ENCODE measurements at places on chromosomes 2 and 18.

DNA sequence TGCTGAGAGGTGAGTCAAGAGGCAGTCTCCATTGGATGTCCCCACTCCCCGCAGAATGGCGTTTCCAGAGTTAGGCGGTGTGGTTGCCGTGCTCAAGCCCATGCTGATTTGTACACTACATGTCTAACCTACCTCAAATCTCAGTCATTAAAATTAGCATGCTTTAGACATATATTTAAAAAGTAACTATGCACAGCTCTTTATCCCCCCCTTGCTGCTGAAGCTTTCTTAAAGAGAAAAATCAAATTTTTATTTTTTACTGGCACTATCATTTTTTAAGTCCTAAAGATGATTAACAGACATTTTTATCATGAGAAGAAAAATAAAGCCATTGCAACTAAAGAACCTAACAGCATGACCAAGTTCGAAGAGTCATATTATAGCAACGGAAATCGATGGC lies 42.9 kb downstream of the BOLA3 start:
- no peak for DNase-seq

GRCh38 chr18:50715919-50716318 lies 103.9 kb downstream of the MRO start:
- no peak for DNase-seq

GRCh38 chr2:29767606-29768335 lies 153.6 kb downstream of the ALK start:
- DNase-seq: no peak

GRCh38 chr2:223591596-223591995 lies 10.6 kb downstream of the SCG2 start:
- no peak for DNase-seq

DNA sequence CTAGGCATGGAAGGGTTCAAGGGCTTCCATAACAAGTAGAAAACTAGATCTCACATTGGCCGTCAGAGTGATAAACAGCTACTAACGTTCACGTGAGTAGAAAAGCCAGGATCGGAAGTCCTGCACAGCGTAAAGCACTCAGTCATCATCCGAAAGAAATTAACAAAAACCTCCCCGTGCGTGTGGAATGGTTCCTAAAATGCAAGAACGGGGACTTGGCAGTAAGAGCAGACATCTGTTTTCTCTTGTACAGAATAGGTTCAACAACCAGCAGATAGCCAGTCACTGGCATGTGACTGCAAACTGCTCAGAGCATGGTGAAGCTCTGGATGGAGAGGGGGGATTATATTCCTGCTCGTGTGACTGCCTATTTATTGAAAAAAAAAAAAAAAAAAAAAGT lies 106.9 kb upstream of the ITGB6 start:
- no peak for DNase-seq

DNA sequence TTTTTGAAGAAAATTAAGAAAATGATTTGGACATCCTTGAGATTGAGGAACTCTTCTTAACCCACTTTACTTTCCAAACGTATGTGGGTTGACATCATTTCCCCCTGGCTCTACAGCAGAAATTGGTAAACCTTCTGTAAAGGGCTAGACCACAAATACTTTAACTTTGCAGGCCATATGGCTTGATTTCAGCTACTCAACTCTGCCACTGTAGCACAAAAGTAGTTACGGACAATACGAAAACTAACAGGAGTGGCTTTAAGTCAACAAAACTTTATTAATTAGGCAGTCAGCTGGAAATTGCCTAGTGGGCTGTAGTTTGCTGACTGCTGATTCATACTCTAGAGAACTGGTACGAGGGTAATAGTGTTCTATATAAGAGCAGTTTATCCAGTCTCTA lies 83.2 kb upstream of the DTNB start:
- DNase-seq: no peak

DNA sequence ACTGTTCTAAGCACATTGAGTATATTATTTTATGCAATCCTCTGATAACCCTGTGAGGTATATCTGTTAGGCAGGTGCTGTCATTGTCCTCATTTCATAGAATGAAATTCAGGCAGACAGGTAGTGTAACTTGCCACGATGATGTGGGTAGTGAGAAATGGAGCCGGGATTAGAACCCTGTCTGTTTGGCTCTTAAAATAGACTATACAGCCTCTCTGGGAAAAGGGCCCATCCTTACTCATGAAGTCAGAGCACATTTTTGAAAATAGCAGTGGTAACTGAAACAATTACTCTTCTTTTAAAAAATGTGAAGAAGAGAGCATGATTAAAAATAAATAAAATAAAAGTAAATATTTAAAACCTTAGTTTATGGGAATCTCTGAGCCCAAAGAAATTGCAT lies 23.0 kb downstream of the FAM171B start:
- no peak for DNase-seq

DNA sequence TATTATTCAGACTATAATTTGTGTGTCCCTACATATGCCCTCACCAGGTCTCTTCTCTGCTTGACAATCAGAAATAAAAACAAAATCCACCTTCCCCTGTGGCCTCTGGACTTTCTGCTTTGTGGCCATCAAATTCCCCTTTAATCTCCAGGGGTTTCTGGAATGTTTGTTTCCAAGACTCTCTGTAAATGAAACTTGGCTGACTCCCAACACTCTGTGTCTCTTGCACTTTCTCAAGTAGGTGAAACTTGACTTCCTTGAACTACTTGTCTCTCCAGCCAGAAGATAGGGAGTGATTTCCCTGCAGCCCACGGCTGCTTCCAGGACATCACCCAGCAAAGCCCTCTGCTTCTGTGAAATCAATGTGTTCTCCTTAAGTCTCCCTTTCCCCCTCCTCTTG lies 54.1 kb upstream of the AQP4 start:
- no peak for DNase-seq

DNA sequence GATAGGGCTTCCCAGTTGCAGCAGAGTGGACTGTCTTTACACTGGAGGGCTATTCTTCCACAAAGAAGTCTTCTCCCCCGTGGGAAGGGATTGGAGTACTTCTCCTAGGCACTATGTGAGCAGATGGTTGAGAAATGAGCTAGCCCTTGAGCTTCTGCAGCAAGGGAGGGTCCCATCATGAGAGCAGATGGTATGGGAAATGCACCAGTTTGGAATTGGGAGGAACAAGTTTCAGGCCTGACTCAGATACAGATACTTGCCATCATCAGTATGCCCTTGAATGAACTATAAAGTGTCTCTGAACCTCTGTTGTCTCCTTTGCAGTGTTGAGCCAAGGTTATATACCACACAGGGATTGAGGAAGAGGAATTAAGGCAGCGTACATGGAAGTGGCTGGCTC lies 757.4 kb downstream of the RNF144A start:
- no peak for DNase-seq

DNA sequence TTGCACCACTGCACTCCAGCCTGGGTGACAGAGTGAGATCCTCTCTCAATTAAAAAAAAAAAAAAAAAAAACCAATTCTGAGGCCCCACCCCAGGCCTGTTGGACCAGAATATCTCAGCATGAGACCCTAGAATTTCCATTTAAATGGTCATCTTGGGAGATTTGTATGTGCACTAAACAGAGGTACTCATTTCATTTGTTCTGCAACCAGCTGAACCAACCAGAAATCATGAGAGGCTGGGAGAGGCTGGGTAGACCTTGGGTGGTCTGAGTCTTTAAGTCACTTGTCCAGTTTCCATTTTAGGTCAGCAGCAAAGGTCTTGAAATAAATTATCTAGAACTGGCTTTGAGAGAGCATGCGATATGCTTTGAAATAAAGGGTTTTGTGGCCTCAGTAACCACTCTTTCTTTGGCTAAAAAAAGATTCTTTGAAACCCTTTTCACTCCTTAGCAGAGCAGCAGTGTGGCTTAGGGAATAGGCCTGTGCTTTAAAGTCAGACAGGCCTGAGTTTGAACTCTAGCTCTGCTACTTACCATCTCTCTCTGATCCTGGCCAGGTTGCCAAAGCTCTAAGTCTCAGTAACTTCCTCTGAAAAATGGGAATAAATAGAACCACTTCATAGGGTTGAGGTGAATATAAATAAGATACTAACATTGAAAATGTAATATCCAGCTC lies 52.6 kb downstream of the QPCT start:
- no peak for DNase-seq

GRCh38 chr18:55275039-55275901 lies 312.7 kb downstream of the TCF4 start:
- DNase-seq: no peak

- no peak for DNase-seq
Observed at GRCh38 chr2:217691516-217691915, 311.3 kb downstream of the TNS1 start.

GRCh38 chr2:29317077-29317517 lies 201.9 kb downstream of the CLIP4 start:
- DNase-seq: no peak

DNA sequence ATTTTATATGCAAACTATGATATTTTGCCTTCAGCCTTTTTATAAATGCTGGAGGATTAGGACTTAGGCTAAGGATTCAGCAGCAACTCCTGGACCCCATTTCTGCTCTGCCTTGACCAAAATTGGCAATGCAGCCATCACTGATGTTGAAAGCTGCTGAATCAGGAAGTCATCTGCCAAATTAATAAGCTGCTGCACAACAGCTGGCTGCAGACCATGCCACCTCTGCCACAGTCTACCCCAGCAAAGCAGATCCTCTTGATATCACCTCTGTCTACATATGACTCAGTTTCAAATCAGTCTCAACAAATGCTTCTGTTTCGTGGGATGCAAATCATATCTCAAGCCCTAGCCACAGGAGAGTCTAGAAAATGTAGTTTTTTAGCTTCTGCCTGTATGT lies 7.1 kb upstream of the SOS1 start:
- no peak for DNase-seq

GRCh38 chr2:232885264-232885961 lies 15.3 kb downstream of the SNORC start:
- peak; percentile 58 for DNase-seq

DNA sequence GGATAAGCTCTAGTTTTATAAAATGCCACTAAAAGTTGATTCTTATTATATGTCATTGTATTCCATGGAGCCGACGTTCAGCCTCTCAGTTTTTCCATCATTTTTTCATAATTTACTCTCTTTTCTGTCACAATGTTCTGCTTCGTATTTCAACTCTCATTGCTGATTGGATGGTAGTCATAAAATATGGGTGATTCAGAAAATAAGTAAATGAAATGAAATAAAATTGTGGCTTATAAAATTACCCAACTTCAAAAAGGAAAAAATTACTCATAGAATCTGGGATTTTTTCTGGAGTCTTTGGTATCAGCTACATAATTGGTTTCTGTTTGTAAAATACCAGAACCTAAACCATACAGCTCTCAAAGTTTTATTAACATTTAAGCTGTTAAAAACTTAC lies 139.7 kb upstream of the ITGA4 start:
- no peak for DNase-seq

GRCh38 chr18:13474907-13475545 lies 251.3 kb downstream of the FAM210A start:
- DNase-seq: no peak

DNA sequence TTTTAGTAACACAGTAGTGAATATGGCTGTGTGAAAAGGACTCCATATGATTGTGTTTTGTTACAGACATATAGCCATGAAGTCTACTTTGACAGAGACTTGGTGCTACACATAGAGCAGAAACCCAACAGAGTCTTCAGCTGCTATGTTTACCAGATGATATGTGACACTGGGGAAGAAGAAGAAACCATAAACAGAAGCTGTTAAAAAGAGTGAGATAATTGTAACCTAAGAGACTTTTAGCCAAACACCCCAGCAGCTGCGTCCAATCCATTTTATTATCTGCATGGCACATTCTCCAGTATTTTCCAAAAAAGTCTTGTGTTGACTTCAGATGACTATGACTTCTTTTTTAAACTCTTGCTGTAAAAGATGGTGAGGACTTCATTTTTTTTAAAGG lies 41.4 kb upstream of the CYBRD1 start:
- DNase-seq: no peak

- no peak for DNase-seq
Observed at GRCh38 chr2:123127236-123127635, 897.9 kb upstream of the CNTNAP5 start.

DNA sequence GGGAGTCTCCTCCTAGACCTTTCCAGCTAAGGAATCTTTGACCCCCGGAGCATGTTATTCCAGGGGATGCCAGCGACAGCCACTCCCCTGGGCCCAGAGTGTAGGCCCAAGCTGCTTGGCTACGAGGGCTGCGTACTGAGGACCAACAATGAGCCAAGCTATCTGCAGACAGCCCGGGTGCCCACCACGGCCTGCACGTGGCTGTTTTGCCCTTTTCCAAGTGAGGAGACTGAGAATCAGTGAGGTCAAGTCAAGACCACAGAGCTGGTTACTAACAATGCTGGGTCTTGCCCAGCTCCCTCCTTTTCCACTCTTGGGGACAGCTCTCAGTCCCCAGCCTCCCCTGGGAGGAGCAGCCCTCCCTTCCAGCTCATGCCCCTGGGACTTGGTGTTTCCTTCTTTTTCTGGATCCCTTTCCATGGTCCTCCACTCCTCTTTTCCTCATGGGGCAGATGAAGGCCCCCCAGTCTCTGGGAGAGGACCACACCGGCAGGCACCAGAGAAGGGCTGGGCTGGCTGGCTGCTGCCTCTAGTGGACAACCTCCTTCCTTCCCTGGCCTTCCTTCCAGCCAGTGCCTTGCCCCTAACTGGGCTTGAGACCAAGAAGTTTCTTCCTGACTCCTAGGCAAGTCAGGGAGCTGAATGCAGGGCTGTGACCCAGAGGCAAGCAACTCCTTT lies 550 bp upstream of the MALL start:
- DNase-seq: peak; percentile 20

DNA sequence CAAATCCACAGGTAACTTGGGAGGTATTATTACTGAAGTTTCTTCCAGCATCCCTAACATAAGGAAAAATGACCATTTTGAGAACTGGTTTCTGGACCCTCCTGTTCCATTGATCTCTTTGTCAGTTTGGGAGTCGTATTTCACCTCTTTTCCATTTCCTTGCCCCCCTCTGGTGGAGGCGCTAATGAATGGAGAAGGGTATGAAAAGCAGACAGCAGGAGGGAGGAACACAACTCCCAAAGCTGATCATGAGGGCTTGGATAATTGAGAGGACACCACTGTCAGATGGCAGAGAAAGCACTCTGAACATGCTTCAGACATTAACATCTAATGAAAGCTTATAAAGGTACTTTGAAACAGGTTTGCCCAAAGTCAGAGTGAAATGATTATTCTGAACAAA lies 56.6 kb upstream of the TLK1 start:
- DNase-seq: no peak

All from T47D (cell line).